ENCODE measurements at places on chromosomes 13 and 19. TPM values are rescaled to one million over a fixed set of nuclear protein-coding genes. Genes with fewer than 3 reads are reported as not detected.

Gene IRGQ
- total RNA-seq: 38.9 TPM

GRCh38 chr13:30312904-30313303 is 5.6 kb upstream of the KATNAL1 start:
- DNase-seq: no peak

Gene ZNF44
- 13.7 TPM for total RNA-seq

Gene RYR1
- 20.2 TPM for total RNA-seq

GRCh38 chr13:70809588-70809987 is 701.3 kb upstream of the KLHL1 start:
- no peak for DNase-seq

Gene CEACAM7
- total RNA-seq: 3.7 TPM

Gene PROSER1
- total RNA-seq: 20.6 TPM

Gene LRRC4B
- 1.8 TPM for total RNA-seq

Gene MISP3
- 18.3 TPM for total RNA-seq

DNA sequence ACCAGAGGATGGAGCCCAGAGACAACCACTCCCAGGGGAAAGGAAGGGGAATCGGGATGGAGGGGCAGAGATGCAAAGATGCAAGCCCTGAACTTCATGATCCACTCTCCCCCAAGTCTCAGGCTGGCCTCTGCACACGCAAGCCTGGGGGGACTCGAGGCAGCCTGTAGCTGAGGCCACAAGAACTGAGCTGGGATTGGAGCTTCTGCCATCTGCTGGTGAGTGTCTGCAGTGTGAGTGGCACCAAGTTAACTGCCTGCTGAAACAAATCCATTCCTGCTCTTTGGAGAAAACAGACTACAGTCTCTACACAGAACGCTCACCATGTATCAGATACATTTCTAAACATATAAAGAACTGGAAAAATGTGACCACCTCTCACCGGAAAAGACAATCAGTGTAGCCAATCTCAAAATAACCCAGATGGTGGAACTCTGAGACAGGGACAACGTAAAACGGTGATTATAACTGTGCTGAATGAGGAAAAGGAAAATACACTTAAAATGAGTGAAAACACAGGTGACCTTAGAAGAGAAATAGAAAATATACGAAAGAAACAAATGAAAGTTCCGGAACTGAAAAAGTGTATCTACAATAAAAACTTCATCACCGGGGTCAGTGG is 62.1 kb downstream of the KLF2 start:
- DNase-seq: no peak
